ENCODE measurements at places on chromosomes 1 and 21.

DNA sequence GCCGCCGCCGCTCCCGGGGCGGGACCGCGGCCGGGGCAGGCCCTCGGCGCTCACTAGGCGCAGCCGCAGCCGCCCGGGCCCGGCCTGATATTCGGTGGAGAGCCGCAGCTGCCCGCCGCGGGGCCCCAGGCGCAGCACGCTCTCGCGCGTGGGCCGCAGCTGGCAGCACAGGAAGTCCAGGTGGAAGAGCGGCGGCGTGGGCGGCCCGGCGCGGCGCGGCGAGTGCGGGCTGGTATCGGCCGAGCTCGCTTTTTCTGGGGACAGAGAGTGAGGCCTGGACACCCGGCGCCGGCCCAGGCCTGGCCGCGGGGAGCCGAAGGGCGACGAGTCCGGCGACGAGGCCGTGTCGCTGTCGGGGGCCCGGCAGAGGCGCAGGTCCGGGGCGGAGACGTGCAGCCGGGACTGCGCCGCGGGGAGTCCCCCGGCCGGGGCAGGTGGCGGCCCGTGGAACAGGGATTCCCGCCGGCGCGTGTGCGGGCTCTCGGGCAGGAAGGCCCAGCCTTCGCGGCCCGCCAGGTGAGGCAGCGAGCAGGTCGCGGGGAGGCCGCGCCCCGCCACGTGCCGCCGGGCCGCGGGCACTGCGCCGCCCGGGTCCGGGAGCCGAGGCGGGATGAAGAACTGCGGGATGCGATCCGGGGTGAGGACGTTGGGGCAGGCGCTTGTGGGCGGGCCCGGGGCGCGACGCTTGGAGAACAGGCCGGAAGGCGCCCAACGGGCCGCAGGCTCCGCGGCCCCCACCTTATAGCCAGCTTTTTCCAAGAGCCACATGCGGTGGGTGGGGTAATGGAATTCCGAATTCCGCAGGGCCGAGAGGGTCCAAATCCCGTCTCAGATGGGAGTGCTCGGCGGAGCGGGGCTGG is 1.2 kb downstream of the C2CD4D start:
- peak; percentile 53 for DNase-seq

- no peak for DNase-seq
Observed at GRCh38 chr21:38950435-38951094, 144.8 kb downstream of the ETS2 start.

DNA sequence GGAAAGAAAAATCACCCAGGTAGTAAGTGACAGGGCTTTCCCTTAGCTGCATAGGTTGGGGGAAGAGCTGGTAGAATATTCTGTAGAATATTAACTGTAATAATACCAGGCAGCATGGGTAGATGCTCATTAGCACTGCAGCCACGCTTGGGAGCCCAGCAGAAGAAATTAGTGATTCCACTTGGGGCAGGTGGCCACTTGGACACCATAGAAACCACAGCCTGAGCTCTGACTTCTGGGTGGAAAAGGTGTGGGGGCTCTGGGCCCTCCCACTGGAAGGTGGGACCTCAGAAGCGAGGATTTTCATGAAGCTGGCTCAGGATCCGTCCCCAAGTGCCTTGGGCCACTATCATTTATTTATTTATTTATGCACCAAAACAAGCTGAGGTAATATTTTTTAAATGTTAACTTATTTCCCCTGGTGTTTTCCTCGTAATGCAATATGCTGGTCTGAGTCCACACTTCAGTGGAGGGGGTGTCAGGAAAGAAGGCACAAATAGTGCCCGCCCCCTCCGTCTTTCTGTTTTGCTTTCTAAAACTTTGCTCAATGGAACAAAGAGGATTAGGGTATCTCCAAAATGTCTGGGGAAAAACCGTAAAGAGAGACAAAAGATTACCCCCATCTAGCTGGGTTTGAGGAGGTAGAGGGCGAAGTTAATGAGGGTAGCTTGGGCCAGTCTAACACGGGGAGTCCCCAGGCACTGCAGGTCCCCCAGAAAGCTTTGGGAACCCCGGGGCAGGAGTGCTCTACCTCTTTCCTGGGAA is 75.2 kb upstream of the GADD45A start:
- DNase-seq, result no peak

DNA sequence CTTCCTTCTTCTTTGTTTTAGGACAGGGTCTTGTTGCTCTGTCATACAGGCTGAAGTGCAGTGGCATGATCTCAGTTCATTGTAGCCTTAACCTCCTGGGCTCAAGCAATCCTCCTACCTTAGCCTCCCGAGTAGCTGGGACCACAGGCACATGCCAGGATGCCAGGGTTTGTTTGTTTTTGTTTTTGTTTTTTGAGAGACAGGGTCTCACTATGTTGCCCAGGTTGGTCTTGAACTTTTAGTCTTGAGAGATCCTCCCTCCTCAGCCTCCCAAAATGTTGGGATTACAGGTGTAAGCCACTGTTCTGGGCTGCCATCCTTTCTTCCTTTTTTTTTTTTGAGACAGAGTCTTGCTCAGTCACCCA is 56.5 kb upstream of the SLC45A1 start:
- no peak for DNase-seq

- DNase-seq, result no peak
Observed at GRCh38 chr1:25650289-25650576, 33.6 kb downstream of the MAN1C1 start.

- no peak for DNase-seq
Observed at GRCh38 chr1:180881806-180882509, 30.7 kb upstream of the KIAA1614 start.

DNA sequence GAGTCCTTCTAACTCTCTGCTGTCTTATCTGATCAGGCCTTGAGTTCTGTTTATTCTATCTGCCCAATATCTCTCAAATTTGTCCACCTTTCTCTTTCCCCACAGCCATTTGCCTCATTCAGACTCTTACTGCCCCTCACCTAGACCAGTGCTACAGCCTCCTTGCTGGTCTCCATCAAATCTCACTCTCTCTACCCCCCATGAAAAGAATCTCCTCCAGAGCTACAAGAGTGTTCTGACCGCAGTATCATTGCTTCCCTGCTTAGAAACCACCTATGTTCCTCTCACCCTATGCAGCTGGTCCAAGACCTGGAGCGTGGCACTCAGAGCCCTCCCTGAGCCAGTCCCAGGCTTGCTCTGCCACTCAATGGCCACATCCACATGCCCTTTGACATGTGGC is 231.0 kb upstream of the JUN start:
- DNase-seq, result no peak

DNA sequence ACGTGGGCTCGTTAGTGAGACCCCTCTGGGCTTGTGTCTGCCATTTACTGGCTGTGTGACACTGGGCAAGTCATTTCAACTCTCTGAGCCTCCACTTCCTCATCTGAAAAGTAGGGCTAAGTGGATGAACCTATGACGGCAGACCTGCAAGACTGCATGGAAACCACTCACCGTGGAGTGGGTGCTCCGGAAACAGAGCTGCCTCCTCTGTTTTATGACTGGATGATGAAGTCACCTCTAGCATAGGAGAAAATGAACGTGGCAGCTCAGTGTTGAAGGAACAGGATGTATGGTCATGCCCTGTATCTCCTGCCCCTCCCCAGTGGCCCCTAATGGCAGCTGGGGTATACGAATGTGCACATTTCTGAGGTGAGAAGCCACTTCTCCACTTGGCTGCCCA is 40.5 kb downstream of the STPG1 start:
- DNase-seq, result no peak

DNA sequence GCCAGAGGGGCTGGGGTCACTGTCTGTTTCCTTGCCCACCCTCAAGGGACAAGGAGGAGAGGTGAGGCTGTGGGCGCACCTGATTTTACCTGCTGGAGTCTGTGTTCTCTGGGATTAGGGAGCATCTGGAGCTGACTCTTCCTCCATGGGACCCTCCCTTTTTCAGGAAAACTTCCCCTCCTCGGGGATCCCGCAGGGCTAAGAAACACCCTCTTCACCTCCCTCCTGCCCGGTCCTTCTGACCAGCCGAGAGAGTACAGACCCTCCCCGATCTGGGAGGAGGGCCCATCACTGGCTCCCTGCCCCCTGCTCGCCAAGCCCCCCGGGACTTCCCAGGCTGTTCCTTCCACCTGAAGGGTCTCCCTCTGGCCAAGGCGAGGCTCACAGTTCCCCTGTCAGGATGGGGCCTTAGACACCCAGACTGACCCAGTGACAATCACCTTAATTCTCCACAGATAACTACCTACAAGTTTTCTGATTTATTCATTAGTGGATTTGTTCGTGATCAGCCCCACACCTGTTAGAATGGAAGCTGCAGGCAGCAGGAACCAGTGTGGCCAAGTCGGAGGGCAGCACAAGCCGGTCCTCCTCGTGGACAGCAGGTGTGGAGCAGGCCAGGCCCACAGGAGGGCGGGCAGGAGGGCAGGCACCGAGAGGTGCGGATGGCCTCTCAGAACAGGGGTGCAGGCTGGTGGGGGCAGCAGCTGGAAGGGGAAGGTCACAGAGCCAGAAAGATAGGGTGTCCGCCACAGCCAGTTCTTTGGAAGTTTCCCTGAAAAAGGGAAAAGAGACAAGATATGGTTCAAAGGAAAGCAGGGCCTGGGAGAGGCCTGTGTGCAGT is 15.9 kb upstream of the SAMD11 start:
- DNase-seq, result peak; percentile 8

DNA sequence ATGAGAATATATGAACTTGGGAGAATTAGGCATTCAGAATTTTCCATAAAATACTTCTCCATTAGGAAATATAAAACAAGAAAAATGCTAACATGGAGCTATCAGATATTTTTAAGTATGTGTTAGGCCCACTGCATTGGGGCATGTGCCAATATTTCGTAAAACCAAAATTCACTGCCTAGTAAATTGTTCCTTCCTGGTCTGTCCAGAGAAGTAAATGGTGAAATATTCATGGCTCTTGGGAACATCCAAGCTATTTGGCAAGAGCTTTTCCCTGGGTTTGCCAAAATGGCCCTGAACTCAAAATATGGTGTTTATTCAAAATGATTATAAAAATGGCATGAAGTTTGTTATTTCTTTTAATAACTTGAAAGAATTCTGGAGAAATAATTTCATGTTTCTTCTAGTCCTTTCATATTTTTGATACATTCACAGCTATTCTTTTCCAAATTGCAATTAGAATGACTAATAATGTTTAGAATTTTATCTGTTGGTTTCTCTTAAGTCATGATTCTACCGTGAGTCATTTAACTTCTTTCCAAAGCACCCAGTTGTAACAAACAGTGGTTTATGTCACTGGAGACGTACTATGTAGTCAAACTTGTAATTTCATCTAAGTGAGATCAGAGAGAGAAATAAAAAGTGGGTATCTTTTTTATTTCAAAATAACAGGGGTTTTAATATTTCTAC is 25.7 kb upstream of the SLC19A2 start:
- no peak for DNase-seq

- no peak for DNase-seq
Observed at GRCh38 chr21:18725653-18726052, 322.1 kb upstream of the TMPRSS15 start.

- no peak for DNase-seq
Observed at GRCh38 chr1:230806552-230806951, 59.4 kb downstream of the CAPN9 start.

GRCh38 chr1:97348599-97349265 is 572.1 kb downstream of the DPYD start:
- no peak for DNase-seq

DNA sequence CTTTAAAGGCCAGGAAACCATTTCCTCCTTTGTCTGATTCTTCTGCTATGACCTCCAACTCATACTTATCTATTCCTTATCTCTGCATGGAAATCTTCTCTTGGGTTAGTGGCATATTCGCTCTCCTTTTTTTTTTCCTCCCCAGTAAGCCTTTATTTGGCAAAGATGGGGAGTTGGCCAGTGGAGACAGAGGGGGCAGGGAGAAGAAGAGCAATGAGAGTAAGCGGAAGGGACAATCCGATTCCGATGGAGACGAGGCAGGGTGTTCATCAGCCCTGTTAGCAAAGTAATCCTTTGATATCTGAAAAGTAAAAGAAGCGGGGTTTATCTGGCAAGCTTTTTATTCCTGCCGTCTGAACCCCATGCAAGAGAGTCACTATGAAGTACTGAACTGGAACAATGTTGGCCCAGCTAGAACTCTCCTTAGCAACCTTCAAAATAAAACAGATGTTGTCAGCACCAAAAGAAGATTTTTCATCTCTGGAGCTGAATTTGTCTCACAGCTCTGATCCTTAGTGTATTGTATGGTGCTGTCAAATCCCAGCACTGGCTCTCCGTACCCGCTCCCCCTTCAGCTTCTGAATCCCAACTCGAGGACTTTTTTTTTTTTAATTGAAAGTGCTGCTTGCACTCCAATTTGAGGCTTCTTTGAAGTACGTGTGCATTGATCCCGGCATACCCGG is 40.9 kb downstream of the PTGFRN start:
- DNase-seq, result no peak

GRCh38 chr21:33949516-33950430 is 34.2 kb upstream of the ATP5PO start:
- DNase-seq, result peak; percentile 44

DNA sequence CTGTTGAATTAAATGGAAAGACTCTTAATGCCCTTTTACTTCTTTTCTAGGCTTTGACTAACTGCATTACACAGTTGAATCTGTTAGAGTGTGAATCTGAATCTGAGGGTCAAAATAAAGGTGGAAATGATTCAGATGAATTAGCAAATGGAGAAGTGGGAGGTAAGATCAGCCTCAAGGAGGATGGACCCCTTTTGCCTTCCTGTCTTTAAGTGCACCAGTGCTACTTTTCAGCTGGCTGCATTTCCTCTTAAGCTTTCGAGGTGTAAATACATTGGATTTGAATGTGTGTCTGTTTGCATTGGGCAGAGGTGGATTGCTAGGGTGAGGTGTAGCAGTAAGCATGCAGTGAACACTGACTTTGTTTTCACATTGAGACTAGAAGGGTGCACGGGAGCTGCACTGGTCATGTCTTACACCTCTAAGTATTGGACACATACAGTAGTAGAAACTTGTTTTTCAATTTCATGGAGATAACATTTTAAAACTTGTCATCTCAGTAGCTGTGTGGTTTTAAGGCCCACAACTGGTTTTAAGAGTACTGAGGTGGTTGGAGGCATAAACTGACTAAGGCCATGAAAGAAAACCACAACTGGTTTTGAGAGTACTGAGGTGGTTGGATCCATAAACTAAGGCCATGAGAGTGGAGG is 35.4 kb downstream of the MIA3 start:
- no peak for DNase-seq

DNA sequence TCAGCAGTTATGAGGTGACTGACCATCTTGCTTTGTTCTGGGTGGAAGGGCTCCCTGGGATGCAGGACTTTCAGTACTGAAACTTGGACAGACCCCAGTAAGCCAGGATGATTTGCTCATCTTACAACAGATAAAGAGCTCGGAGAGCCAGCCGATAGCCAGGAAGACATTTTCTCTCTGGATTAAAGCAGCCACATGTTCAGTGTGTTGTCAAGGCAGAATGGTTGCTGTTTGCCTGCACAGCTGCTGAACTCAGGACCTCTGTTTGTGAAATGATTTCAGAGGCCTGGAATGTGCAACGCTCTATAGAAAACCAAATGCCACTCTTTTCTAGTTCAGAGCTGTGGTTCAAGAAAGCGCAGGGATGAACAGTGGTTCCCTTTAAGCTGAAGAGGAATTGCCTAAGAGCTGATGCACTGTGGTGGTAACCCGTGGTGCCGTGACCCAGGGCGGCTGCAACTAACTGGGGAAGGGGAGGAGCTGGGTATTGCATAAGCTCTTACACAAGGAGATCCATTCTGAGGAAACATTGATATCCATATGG is 40.7 kb downstream of the CASQ2 start:
- no peak for DNase-seq

All from activated naive CD4-positive, alpha-beta T cell treated with anti-CD3 and anti-CD28 coated beads, Interleukin-2, amount 50 U/mL, for 16 hours (primary cell).